ENCODE measurements at places on chromosomes 3 and 15.

GRCh38 chr3:30672959-30673358, 66.6 kb downstream of the TGFBR2 start:
- no peak for DNase-seq

DNA sequence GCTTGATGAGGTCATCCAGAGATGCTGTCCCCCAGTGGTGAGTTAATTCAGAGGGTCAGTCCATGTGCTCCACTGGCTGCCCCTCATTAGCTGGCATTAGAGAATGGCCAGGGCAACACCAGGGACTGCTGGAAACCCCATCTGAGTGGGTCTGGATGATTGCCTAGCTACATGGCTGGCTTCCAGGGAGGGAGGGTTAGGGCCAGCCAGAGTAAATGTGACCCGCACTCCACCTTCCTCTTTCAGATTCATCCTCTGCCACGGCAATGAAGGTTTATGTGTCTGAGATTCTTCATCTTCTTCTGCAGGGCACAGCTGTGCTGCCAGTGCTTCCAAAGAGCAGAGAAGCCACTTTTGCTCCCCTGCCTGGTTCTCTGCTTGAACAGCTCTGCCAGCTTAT, 391.9 kb downstream of the OCA2 start:
- no peak for DNase-seq

DNA sequence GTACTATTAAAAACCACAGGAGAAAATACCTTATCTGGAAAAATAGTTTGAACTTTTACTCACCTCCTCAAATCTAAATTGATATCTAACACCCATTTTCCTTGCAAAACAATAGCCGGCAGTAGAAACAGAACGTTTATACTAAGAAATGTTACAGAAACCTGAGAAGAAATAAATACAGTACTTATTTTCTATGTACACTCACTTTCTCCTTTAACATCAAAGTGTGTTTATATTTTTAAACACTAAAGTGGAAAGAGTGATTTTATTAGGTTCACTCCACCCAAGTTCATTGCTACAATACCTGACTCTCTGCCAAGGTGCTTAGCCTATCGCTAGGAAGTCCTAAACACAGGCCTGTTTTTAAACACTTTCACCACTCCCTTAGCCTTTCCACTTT, 87.8 kb upstream of the TJP1 start:
- DNase-seq, result no peak

GRCh38 chr15:31360843-31361763, 34.5 kb downstream of the KLF13 start:
- peak; percentile 26 for DNase-seq

- no peak for DNase-seq
Observed at GRCh38 chr3:11717301-11717700, 73.6 kb upstream of the VGLL4 start.

DNA sequence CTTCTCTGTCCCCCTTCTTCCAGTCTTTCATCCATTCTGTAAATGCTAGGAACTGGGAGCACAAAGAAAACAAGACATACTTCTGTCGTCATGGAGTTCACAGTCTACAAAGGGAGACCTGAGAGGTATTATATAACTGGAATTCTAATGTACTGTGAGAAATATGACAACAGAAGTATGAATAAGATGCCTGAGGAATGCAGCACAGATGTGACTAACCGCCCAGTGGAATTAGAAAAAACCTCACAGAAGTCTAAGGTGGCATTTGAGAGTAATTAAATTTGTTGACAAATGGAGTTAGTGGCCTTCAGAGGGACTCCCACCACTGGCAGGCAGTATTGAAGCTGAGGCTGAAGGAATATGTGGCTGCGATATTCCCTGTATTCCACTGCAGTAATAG, 168.5 kb upstream of the FAM3D start:
- no peak for DNase-seq

- no peak for DNase-seq
Observed at GRCh38 chr3:16428612-16429011, 84.9 kb downstream of the RFTN1 start.

DNA sequence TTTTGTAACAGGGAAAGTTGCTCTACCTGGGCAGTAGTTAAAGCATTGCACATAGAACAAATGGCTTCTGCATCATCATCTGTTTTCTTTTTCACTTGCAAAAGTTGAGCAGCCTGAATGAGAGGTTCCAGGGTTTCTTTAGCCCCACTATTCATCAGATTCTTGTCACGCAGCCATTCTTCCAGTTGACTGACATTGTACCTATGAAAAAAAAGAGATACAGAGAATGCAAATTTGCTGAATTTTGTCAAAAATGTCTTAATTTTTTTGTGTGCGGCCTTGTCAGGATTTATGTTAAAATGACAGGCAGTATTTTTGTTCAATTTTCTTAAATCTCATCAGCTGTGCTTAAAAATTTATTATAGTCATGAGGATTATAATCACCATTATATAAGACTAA, 21.4 kb upstream of the MYO5C start:
- no peak for DNase-seq

DNA sequence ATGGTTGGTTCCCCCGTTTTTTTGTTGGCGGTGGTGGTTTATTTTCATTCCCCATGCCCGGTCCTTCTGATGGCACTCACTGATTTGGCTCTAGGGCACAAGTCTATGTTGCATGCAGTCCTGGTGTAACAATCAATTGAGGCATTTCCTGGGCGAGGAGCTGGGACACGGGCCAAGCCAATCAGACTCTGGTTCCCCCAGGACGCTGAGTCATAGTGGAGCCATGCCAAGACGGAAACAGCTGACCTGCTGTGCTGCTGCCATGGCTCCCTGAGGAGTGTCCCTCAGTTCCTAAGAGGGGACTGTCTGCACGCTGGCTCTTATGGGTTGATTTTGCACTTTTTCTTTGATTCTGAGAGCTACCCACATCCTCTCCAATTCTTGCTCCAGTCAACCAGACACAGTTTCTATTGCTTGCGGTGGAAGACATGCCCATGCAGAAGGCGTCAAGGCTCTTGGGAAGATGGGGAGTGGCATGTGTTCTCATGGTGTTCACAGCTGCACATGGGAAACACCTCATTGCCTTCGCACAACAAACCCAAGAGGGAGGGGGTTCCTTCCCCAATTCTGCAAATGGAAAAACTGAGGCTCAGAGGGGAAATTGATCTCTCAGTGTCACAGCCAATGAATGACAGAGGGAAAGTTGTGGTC, 28.3 kb upstream of the ALDH1L1 start:
- DNase-seq, result peak; percentile 90

DNA sequence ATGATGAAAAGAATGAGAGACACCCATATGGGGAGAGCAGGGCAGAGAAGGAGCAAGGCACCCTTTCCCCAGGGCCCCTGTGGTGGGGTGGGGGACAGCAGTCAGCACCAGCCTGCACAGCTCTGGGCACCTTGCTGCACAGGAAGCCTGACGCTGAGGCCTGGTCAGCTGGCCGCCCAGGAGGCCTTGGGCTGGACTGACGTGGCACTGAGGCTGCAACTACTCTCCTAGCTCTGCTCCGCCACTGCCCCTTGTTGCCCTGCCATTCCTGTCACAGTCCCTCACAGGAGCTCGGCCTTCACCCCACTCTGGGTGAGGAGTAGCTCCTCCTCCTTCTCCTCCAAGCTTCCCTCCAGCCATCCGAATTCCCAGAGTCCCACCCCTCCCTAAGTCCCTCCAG, 99.7 kb downstream of the CPN2 start:
- DNase-seq, result no peak

DNA sequence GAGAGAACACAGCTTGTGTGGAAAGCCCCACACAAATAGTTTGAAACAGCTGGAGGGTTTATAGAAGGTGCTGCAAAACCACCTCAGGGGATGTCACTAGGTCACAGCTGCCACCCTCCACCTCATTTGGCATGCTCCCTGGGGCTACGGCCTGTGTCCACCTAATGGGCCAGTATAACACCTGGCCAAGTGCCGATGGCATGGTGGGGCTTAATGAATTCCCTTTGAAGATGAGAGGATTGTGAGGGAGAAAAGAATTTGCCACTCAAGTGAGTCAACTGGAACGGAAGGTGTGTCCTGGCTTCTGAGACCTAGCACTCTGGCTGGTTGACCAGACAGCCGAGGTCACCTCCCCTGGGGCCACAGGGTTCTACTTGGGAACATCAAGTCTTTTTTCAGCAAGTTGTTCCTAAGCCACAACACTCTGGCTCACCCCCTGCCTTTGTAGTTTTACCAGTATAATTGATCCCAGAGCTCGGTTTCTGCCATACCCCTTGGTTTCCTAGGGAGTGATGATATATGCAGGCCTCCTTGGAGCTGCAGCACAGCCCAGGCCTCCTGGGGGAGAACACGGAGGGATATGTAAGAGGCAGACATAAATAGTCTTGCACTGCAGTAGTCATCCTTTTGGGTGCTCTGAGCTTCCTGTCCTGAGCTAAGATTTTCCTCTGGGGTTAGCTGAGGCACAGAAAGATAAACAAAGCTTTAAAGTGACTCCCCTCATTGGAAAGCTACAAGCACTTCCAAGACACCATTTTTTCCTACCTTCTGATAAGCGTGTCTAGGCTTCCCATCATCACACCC, 178.2 kb upstream of the LPP start:
- DNase-seq, result no peak

DNA sequence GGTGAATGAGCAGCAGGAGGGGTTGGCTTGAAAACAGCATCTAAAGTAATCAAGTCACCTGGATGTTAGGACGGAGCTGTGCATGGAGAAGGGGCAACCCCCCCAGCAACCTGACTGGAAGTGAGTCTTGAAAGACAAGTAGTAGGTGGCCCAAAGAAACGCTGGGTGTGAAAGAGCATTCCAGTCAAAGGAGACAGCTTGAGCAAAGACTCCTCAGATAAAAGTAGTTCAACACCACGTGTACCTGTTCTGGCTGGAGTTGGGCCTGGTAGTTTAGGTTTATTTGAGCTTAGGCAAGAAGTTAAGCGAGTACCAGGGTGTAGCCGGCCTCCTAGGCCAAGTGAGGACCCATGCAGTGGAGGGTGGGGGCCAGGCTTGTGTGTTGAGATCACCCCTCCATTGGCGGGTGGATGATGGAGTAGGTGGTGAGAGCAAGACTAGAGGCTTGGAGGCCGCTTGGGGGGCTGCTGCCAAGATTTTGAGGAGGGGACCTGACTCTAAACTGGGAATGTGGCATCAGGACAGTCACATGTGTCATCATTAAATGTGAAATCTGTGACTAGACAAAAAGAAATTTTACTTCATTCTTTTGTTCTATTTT, 61.3 kb downstream of the ABHD2 start:
- no peak for DNase-seq

DNA sequence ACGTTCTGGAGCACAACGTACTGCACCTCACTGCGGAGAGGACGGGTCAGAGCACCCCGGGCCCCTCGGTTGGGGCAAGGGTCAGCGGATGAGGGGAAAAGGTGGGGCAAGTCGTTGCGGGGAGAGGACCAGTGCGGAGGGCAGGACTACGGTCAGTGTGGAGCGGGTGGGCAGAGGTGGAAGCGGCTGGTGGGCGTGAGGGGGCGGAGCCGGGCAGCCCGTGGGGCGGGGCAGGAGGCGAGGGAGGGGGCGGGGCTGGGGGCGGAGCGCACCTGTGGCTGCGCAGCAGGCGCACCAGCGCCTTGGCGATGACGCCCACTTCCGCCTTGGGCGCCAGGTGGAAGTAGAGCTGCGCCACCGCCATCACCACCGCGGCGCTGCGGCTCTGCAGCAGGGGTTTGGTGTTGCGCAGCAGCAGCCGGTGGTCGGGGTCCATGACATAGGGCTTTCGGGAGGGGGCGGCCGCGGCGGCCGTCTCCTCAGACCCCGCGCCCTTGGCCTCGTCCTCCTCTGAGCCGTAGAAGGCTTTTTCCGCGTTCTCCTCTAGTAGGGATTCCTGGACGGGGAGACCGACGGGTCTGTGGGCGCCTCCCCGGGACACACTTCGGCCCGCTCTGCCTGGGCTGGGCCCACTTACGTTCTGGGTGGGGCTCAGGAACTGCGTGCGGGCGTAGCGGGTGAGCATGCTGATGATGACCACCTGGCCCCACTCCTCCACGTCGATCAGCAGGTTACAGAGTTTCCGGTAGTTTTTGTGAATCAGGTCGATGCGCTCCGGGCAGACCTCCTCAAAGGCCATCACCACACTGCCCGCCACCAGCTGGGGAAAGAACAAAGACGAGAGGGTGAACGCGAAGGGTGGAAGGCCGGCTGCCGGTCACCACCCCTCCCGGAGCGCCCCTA, 29.2 kb downstream of the AP3B2 start:
- peak; percentile 15 for DNase-seq

GRCh38 chr3:31503456-31503855, 29.3 kb upstream of the STT3B start:
- DNase-seq, result no peak

DNA sequence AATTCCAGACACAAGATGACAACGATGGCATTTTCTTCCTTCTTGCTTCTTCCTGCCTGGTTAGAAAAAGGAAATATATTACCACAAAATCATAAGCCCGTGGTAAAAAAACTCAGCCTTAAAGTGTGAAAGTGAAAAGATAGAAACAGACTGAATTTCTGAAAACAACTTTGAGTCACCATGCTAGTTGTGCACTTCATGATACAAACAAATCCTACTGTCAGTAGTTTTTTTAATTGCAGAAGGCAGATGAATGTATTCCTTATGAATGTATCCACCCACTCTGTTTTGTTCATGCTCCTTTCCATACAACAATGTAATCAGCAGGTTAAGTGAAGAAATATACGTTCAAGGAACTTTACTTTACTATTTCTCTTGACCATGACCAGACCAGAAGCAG, 1144.7 kb downstream of the OTOL1 start:
- no peak for DNase-seq

GRCh38 chr3:166582236-166582635, 745.0 kb upstream of the BCHE start:
- DNase-seq, result no peak

DNA sequence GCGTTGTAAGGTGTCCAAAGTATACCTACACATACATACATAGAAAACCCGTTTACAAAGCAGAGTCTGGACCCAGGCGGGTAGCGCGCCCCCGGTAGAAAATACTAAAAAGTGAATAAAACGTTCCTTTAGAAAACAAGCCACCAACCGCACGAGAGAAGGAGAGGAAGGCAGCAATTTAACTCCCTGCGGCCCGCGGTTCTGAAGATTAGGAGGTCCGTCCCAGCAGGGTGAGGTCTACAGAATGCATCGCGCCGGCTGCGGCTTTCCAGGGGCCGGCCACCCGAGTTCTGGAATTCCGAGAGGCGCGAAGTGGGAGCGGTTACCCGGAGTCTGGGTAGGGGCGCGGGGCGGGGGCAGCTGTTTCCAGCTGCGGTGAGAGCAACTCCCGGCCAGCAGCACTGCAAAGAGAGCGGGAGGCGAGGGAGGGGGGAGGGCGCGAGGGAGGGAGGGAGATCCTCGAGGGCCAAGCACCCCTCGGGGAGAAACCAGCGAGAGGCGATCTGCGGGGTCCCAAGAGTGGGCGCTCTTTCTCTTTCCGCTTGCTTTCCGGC, 318.6 kb downstream of the FGF12 start:
- no peak for DNase-seq
